Left ventricle myocardium inferior (tissue), 1 donor: ENCODE measurements at places on chromosomes 4 and X. TPM values are rescaled to one million over a fixed set of nuclear protein-coding genes. Genes with fewer than 3 reads are reported as not detected.

Gene FATE1
- not detected for total RNA-seq

Gene LRIT3
- not detected for total RNA-seq

Gene PAQR3
- 9.8 TPM for total RNA-seq

Gene PCYT1B
- total RNA-seq = 0.36 TPM

Gene TRAM1L1
- total RNA-seq = 0.82 TPM

Gene UPF3B
- 3.5 TPM for total RNA-seq

Gene PAGE4
- not detected for total RNA-seq

Gene CENPU
- 1.8 TPM for total RNA-seq

Gene TBL1X
- 9.4 TPM for total RNA-seq

Gene ABLIM2
- total RNA-seq = 43.5 TPM

DNA sequence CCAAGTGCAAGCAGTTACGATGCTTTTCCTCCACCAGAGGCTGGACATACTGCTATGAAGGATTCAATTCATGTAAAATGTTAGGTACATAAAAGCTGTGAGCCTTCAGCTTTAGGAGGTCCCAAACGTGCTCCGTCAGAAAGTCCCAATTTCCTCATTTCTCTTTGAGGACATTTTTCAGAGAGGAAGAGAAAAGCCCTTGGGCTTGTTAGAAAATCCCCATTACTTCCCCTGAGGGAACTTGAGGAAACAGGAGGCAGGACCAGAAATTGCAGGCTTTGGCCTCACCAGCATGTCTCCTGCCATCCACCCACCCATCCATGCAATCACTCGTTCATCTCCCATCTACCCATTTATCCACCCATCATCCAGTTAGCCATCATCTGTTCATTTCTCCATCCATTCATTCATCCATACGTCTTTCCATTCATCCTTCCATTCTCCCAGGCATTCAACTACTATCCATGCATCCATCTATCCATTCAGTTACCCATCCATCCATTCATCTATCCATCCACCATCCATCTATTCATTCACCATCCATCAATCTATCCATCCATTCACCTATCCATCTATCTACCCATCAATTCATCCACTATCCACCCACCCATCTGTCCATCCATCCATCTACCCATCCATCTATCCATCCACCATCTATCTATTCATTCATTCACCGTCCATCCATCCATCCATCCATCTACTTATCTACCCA lies 223.5 kb downstream of the AFAP1 start:
- no peak for DNase-seq

DNA sequence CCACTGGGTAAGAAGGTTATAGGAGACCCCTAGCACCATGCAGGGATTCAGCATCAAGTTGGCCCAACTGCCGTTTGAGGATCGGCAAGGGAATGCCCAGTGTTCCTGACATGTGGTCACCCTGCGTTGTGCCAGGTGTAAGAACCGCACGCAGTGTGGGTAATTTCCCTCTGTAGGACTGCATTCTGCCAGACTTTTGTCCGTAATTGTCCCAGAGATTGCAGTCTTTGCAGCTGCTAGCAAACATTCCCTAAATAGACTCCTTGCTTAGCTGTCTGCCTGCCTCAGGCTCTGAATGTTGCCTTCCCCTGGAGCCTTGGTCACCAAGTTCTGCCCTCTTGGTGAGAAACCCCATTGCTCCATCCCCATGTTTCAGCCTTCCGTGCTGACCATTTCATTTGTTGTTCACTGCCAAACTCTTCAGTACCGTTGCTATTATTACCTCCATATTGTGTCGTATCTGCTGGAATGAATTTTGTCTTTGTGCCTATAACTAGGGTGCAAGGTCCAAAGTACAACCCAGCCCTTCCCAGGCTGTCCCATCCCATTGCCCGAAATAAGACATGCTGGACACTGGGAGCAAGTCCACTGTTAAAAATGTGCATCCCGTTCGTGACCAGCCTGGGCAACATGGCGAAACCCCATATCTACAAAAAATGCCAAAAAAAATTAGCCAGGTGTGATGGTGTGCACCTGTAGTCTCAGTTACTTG lies 53.8 kb upstream of the USP9X start:
- no peak for DNase-seq

GRCh38 chr4:44652002-44652401 lies 577 bp upstream of the YIPF7 start:
- no peak for DNase-seq

GRCh38 chrX:150504397-150505182 lies 63.8 kb upstream of the MTM1 start:
- DNase-seq = no peak

GRCh38 chr4:84498203-84498934 lies 723 bp downstream of the NKX6-1 start:
- DNase-seq = no peak

DNA sequence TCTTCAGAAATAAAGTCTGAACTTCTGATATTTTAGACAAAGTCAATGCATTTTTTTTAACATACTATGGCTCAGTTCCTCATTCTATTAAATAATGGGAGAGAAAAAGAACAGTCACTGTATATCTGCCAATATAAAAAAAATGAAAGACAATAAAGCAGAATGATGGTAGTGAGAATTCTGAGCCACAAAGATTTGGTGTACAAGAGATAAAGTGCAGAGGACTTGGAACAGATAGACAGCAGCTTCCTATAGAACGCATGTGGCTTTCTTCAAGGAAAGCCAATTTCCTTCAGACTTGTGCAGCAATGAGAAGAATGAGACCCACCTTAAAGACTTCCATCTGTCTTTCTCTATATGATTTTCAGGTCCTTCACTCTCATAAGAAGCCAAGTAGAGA lies 39.7 kb downstream of the RASGEF1B start:
- no peak for DNase-seq

DNA sequence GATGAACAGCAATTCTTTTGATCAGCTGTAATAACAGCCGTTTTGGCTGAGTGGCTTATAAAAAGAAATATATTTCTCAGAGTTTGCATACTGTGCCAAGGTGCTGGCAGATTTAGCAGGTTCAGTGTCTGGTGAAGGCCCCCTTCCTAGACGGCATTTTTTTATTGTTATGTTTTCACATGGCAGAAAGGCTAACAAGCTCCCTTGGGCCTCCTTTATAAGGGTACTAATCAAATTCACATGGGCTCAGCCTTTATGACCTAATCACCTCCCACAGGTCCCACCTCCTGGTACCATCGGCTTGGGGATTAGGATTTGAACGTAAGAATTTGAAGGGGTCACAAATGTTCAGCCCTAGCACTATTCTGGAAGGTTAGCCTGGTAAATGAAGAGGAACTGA lies 431.9 kb downstream of the SPOCK3 start:
- no peak for DNase-seq

- no peak for DNase-seq
These were observed 41.2 kb downstream of the SH3RF1 start for GRCh38 chr4:169229571-169230028.

GRCh38 chrX:16671005-16671404 lies 21.0 kb downstream of the S100G start:
- DNase-seq = no peak

- DNase-seq = no peak
These were observed 10.8 kb downstream of the CTAG1A start for GRCh38 chrX:154595559-154596249.

- DNase-seq = no peak
These were observed 224.6 kb downstream of the SCFD2 start for GRCh38 chr4:53141308-53141707.

DNA sequence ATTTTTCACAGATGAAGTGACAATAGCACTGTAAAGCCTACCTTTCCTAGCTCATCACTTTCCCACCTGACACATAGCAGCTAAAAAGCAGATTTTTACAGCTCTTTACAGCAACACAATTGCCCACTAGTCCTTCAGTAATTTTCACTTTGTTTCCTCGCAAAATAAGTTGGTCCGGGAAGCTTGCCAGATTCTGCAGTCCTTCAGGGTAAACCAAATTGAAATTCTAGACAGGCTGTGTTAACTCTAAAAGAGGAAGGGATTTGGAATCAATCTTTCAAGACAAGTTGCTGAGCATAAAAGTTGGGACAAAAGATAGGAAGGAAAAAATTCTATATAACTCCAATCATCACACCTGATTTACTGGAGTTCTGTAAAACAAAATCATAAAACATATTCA lies 8.7 kb downstream of the C1QTNF7 start:
- no peak for DNase-seq

DNA sequence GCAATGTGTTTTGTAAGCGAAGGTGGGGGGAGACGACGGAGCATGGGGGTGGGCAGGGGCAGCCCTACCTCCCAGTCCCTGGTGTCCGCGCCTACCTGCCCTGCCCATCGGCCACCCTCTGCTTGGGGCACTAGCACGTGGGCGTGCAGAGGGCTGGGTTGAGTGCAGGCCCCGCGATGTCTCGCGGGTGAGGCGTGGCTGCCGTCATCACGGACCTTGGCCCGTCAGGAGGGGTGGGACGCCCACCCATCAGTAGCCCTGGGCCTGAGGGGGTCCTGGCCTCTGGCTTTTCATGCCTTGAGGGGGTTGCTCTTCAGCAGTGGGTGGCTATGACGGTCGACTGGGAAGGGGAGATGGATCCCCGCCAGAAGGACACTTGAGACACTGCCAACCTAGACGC lies 36.1 kb upstream of the GEMIN8 start:
- no peak for DNase-seq
